ENCODE measurements at places on chromosomes 7 and 10.

- DNase-seq = peak; percentile 79
Measured at GRCh38 chr10:59622320-59623132, 87.1 kb downstream of the SLC16A9 start.

GRCh38 chr10:88095223-88095721 is 231.8 kb downstream of the PTEN start:
- no peak for DNase-seq

- DNase-seq = no peak
Measured at GRCh38 chr10:29355411-29355991, 66.6 kb downstream of the LYZL1 start.

DNA sequence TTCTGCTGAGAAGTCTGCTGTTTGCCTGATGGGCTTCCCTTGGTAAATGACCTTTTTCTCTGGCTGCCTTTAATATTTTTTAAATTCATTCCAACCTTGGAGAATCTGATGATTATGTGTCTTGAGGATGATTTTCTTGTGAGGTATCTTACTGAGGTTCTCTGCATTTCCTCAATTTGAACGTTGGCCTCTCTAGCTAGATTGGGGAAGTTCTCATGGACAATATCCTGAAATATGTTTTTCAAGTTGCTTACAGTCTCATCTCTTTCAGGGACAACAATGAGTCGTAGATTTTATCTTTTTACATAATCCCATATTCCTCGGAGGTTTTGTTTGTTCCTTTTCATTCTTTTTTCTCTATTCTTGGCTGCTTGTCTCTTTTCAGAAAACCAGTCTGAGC is 208.4 kb downstream of the KIF20B start:
- no peak for DNase-seq

DNA sequence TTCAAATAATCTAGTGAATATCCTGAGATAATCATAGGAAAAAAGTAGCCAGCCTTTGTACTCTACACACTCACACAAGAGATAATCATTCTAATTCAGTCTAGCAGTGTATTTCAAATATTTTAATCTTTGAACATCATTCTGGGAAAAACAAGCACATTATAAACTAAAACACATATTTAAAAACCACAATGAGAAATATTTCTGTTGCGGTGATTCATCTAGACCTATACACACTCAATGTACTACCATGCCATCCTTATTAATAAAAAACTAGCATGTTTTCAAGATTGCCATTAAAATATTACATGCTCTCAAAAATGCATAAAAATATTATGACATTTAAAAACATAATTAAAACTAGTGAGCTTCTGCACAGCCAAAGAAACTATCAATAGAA is 11.8 kb downstream of the COG5 start:
- DNase-seq = no peak

DNA sequence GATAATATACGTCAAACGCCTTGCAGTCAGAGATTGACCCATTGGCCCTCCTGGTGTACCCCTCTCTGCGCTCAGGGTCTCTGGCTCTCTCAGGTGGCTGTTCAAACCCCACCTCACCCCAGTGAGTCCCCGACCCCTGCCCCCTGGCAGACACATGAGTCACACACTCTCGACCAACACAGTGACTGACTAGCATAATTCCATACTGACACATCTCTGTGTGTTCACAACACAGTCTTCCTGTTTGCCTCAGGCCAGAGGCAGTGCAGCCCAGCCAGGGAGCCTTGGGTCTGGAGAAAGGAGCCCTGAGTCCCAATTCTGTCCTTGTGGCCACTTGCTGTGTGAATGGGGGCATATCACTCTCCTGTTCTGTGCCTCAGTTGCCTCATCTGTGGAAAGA is 40.1 kb downstream of the PALD1 start:
- peak; percentile 8 for DNase-seq

DNA sequence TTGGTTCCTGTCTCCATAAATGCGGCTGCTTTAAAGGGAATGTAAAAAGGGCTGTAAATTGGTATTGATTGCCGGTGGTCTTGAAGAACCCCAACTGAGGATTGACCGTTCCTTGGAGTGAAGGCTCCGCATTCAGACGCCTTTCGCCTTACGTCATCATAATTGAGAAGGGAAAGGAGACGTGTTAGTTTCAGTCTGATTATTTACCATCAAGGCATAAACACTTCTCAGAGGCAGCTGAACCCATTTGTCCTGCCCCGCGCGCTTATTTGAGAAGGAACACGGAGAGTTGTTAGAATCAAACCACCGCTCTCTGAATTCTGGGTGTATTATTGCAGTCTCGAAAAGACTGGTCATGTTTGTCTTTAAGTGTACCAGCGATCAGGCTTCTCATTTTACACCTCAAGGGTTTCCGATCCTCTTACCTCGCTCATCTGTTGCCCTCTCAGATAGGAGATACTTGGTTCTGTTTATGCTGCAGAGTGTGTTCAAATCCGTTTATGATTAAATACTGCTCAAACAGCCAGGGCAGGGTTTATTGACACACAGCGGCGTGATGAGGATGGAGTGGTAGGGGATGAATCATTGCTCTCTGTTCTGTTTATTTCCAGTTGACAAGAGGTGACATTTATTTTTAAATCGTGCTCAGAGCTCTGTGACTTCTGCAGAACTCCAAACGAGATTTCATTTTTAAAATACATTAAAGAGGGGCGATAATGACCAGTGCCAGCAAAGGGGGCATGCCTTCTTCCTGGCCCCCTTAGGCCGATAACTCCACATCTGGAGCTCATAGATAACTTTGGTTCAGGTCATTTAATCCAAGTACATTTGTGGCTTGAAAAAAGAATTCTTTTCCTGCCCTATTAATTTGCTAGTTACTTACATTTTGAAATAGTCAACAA is 30.4 kb downstream of the FOXK1 start:
- DNase-seq = no peak

DNA sequence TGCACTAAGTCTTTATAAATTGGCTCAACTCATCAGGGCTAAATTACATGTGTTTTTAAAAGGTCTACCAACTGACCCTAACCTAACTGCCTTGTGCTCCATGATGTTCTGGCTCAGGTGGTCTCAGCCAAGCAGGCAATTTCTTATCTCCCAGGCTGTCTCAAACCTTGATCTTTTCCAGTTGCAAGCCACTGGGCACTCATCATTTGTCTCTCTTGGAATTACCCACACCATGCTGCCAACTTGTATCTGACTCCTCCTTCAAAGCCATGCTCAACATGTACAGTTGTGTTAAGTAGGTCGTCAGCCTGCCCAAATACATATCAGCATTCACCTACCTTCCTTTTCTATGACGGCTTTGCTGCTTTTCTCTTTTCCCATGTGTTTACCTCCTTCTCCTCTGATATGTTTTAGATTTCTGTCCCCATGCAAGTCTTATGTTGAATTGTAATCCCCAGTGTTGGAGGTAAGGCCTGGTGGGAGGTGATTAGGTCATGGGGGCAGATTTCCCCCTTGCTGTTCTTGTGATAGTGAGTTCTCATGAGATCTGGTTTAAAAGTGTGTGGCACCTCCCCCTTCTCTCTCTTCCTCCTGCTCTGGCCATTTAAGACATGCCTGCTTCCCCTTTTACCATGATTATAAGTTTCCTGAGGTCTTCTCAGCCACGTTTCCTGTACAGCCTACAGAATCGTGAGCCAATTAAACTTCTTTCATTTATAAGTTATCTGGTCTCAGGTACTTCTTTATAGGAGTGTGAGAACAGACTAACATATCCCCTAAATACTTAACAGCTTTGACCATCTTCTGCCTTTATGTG is 130.0 kb downstream of the ELAPOR2 start:
- no peak for DNase-seq

- no peak for DNase-seq
Measured at GRCh38 chr10:100167553-100168312, 18.1 kb downstream of the ERLIN1 start.

GRCh38 chr7:44134943-44135628 is 6.0 kb downstream of the MYL7 start:
- DNase-seq = no peak

DNA sequence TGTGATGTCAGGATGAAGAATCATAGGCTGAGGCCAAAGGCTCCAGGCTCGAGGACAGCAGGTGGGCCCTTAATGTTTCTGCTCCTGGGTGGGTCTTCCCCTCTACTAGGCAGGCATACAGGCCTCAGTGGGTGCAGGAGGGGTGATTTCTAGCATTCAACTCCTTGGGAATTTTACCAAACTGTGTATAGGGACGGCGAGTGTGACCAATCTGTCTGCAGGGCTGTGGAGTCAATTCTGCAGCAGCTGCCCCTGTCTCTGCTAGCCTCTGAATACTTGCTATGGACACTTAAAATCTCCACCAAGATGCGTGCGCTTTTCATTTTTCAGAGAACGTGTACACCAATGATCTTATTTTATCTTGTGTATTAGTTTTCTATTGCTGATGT is 115.5 kb downstream of the WDR11 start:
- no peak for DNase-seq

GRCh38 chr10:102275343-102275742 is 30.0 kb downstream of the GBF1 start:
- DNase-seq = no peak
